Germinal center (tissue), 1 donor: ENCODE measurements at places on chromosomes 5 and 9.

DNA sequence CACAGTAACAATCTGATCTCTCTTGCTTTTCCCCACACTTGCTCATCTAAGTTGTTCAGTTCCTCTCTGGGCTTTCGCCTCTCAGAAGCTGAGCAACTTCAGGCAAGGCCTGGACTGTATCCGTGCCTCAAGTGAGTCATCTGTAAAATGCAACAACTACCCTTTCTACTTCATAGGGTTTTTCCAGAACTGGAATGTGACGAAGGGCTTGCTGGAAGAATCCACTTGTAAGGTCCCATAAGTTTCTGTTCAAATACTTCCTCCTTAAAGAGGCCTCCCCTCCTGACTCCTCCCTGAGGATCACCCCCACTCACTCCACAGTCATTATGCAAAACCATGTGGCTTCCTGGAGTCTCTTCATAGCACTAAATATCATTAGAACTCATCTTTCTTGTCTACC, 17.5 kb upstream of the INSYN2B start:
- peak; percentile 7 for DNase-seq

DNA sequence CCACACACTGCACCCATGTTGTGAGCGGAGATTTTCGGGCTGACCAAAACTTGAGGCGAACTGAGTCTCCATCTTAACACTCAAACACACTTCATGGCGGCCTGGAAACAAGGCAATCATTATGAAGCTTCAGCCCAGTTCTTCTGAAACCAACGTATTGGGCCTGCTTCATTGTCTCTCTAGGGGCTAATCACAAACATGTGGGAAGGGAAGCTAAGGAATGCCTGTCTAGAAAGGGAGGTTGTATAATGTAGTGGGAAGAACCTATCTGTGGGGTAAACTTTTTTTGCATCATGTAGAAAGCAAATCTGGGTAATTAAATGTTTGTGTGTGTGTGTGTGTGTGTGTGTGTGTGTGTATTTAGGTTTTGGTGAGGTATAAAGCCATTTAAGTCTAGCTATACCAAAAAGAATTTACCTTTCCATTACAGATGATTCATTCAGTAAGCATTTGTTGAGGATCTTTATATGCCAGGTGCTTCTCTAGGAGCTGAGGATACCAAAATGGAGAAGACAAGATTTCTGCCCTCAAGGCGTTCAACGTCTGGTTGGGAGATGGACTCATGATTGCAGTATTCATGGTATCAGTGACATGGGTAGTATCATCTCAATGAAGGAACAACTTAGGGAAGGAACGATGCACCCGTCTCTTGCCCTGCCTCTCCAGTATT, 29.4 kb downstream of the SLC1A3 start:
- no peak for DNase-seq

DNA sequence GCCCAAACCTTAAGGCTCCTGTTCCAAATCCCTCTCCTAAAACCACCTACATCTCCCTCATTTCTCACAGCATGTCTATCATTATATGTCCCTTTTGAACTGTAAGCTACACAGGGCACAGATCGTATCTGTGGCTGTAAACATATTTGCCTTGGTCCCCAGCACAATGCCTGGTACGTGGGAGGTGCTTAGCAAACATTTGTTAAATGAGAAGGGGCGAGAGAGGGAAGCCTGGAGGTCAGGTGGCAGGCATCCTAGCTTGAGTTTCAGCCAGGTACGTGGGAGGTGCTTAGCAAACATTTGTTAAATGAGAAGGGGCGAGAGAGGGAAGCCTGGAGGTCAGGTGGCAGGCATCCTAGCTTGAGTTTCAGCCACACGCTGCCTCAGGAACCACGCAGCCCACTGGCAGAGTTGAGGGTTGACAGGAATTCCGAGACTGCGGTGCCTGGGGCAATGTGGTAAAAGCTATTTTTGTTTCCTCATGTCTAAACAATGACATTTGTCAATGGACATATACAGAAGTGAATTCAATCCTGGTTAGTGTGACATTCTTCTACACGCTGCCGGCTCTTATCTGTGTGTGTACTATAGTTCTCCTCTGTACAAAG, 113.6 kb downstream of the EFNA5 start:
- no peak for DNase-seq

- no peak for DNase-seq
These were observed 980 bp downstream of the CCNO start for GRCh38 chr5:55232271-55232984.

DNA sequence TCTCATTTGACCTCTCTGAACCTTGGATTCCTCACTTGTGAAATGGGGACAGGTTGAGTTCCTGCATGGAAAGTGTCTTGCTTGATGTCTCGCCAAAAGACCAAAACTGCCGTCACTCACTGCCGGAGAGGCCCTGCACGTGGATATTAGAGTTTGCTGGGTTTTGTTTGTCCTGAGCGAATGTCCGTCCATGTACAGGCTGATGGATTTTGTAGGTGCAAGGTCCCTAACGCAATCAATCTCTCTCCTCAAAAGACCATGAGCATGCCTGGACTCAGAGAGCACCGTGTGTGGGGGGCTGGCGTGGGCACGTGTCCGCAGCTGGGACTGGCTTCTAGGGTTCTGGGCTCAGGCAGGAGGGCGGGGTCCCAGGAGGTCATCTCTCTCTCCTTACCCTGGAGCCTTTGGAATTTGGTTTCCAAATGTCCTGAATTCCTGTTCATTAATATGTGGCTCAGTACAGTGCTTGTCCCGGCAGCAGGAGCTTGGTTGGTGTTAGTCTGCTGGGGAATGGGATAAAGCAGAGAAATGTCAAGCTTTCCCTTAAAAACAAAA, 146.0 kb upstream of the IER5L start:
- no peak for DNase-seq

GRCh38 chr5:171904886-171905285, 101.6 kb downstream of the FBXW11 start:
- DNase-seq: no peak

DNA sequence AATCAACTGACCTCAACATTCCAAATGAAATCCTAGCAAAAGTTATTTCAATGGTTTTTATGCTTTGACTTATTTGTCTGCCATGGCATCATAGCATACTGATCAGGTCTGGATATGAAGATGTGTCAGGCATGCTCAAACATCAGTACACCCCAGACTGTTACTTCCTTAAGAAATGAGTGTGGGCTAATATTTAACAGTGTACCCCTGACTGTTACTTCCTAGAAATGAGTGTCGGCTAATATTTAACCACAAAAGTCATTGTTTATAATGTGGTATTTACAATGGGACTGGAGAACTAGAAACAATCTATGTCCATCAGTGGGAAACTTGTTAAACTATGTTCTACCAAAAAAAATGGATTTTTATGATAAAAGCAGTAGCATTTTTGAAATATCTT, 38.1 kb upstream of the HNRNPA0 start:
- no peak for DNase-seq

GRCh38 chr9:91809581-91810285, 140.3 kb downstream of the ROR2 start:
- DNase-seq: no peak

GRCh38 chr9:4764033-4764432, 23.0 kb upstream of the AK3 start:
- no peak for DNase-seq

GRCh38 chr5:74642543-74642863, 2.0 kb upstream of the ENC1 start:
- no peak for DNase-seq

DNA sequence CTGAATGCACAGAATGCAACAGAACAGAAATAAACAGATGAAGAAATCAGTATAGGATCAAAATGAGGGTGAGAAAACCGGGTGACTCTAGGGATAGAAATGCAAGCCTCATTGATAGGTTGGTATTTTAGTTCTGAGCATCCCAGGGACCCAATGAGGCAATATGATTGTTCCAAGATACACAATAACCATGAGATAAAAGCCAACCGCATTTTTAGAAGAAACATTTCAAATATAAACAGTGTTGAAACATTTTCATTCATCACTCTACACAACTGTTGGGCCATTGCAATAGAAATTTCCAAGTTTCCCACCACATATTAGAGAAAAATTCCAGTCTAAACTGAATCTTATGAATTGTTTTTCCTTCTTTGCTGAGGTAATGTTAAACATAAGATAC, 452.3 kb upstream of the PTGER4 start:
- no peak for DNase-seq

- DNase-seq: no peak
These were observed 1048.6 kb upstream of the SEMA6A start for GRCh38 chr5:117623042-117623805.

DNA sequence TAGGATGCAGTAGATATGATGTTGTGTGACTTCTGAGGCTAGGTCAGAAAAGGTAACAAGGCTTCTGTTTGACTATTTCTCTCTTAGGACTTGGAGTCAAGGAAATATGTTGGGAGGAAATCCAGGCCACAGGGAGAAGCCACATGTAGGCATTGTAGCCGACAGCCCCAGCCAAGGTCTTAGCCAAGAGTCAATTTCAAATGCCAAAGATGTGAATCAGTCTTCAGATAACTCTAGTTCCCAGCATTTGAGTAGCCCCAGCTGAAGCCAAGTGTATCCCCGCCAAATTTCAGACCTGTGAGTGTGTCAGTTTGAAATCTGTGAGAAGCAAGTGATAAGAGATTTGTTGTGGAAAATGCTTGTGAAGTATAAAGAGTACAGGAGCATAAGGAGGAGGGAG, 38.1 kb upstream of the ISL1 start:
- no peak for DNase-seq

DNA sequence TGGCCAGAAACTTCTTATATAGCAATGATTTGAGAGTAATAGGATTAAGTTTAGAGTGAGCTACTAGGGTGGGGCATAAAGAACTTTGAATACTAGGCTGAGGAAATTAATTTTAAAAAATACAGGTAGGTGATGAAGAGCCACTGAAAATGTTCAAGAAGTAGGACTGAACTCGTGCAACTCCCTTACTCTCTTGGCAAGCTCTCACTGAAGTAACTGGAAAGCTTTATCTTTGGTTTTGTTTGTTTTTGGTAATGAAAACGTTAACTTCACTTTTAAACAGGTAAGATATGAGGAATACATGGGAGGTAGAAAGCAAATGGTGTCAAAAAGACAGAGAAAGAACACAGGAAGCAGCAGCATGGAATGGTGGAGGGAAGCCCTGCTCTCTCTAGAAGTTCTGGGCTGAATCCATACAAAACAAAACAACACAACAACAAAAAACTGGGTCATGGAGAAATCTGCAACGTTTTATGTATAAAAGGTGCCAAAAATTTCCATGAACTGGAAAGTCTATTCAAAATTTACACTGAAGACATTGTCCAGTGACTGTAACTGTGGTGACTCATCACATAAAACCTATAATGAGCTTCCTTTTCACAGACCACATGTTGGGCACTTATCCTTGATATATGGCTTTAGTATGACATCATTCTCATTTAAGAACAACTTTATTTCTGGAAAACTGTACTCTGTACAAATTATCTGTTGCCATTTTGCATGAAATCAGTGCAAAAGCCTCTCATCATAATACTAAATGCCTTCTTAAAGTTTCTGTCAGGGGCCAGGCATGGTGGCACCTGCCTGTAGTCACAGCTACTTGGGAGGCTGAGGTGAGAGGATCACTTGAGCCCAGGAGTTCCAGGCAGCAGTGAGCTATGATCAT, 91.2 kb upstream of the CHD1 start:
- DNase-seq: no peak

- no peak for DNase-seq
These were observed 59.4 kb downstream of the SIL1 start for GRCh38 chr5:139138809-139139208.

DNA sequence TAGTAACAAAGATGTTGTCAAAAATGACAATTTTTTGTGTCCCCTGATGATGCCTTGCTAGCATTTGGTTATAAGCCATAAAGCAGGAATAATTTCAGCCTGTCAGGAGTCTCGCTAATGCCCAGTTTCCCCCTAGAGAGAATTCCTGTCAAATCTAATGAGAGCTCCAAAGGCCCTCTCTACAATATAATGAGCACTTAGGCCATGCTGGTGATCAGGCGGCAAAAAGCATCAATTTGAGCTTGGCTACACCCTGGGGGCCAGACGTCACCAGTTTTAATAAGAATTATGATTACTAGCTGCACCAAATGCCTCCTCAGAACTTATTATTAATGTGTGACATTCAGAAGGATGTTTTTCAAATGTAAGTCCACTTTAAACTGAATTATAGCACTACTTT, 6.1 kb downstream of the TLE1 start:
- DNase-seq: no peak

- DNase-seq: no peak
These were observed 4.6 kb downstream of the NRG2 start for GRCh38 chr5:140038373-140038957.

GRCh38 chr5:151496041-151496484, 48.7 kb downstream of the SLC36A1 start:
- no peak for DNase-seq

DNA sequence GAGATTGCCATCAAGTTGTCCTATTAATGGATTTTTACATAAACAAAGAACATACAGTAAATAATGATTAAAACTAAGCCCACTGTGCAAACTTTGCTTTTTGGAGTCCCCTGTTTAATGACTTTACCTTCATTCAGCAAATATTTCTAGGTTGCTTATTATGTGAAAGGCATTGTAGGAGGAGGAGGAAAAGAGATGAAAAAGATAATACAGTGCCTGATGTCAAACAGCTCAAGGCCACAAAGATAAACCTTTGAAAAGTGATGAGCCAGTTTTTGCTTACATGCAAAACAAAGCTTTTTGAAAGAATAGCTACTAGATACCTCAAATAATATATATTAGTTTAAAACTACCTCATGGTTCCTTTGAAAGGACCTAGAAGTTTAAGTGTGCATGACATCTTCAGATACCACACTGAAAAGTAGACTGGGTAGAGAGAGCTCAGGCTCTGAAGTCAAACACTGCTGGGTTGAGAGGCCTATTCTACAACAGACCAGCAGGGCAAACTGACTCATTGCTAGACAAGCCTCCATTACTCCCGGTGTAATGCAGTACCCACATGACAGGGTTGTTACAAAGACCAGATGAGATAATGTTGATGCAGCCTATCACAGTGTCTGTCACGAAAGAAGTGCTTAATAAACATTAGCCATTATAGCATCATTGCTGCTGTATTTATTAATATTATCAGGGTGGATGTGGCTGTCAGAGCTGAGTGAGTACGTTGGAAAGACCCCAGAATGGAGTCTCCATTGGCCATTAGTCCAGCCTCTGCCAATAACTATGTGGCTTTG, 11.8 kb downstream of the DEPDC1B start:
- DNase-seq: peak; percentile 21

DNA sequence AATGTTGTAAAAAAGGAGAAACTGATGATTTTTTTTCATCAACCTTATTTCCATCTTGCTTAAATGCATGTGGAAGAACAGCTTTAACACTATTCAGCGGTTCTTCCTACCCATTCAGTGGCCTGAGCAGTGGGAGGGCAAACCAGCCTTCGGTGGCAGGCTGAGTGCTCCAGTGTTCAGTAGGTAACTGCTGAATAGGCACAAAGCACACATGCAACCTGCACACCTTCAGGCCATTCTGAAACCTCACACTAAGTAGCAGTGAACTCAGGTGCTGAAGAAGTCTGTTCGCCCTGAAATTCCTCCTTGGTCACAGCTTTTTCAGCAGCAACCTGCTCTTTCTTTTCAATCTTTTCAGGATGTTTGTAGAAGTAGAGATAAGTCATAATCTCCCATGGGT, 26.1 kb downstream of the FBXO4 start:
- no peak for DNase-seq
